ENCODE measurements at places on chromosomes 3 and 15.

DNA sequence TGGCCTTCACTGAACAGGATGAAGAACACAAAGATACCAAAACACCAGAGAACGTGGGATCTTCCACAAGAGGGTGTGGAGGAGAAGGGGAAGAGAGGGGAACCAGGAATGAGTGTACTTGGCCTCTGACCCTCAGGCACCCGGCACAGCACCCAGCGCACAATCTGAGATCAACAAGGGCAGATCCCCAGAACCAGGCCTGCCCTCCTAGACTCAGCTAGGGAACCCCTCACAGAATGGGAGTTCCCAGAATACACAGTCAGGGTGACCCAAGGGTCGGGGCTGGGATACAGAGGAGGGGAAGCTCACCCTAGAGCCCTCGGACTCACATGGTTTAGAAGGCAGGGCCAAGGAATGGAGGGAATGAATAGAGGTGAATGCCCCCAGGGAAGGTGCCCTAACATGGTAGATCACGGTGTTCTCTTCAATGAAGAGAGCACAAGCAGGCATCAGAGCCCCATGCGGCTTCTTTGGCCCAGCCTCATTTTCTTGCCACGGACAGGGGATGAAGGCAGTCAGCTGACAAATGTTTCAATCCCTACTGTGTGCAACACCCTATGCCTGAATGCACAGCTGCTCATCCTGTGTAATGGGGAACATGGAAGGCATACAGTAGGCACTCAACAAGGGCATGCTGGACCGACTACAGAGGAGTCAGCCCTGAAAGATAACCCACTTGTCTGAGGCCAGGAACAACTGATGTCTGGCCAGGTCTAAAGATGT, 13.1 kb downstream of the BMF start:
- no peak for DNase-seq

DNA sequence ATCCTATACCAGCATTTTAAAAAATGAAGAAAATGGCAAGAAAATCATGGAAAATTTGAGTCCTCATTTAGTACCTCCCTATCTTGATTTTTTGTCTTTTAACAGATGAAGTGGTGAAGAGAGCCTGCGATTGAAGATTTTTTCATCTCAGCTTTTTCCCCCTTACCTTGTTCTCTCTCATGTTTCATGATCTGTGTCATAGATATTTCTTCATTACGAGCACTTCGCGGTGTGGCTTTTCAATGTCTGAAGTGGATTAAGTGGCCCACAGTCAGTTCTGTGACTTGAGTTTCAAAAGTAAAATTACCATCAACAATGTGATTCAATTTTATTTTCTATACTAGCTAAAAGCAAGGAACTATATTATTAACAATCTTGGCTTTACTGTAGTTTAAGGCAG, 147.2 kb downstream of the FNDC3B start:
- DNase-seq: no peak

- no peak for DNase-seq
Observed at GRCh38 chr15:82535566-82536408, 4.5 kb downstream of the RPS17 start.

GRCh38 chr3:42053476-42053875, 37.7 kb upstream of the TRAK1 start:
- no peak for DNase-seq

- DNase-seq: no peak
Observed at GRCh38 chr3:128215800-128216495, 62.7 kb downstream of the EEFSEC start.

DNA sequence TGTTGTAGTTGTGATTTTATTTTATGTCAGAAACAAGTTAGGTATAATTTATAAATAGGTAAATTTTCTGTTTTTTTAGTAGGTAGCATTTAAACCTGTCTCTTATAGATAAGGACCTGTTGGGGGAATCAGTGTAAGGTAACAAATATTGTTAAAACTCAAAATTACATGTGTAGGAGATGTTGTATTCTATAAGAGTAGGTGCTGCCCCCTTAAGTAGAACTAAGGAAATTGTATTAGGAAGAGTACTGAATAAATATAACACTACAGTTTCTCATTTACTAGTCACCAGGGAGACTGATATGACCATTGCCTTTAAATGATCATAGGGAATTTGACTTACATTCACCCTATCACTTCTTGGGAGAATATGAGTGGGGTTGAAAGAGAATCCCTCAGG, 31.2 kb downstream of the SLC25A36 start:
- no peak for DNase-seq

- no peak for DNase-seq
Observed at GRCh38 chr3:134441321-134441720, 44.5 kb downstream of the ANAPC13 start.

- no peak for DNase-seq
Observed at GRCh38 chr3:20490996-20491395, 305.0 kb upstream of the SGO1 start.

GRCh38 chr3:89414270-89414669, 306.8 kb downstream of the EPHA3 start:
- no peak for DNase-seq

DNA sequence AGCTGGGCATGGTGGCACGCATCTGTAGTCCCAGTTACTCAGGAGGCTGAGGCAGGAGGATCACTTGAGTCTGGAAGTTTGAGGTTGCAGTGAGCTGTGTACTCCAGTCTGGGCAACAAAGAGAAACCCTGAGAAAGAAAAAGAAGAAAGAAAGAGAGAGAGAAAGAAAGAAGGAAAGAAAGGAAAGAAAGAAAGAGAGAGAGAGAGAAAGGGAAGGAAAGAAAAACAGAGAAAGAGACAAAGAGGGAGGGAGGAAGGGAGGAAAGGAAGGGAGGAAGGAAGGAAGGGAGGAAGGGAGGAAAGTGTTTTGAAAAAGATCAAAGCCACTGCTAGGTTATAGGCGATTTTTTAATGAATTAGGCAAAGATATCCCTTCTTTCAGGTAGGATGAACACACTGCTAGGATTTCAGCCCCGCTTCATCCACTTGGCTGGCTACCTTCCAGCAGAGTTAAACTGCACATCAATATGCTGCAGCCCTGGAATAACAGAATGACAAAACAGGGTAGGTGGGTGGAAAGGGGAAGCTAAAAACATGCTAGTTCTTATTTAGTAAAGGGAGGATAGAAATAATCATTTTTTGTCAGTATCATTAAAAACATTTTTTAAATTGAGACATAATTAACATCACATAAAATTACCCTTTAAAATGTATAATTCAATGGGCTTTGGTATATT, 12.8 kb upstream of the PPARG start:
- DNase-seq: no peak

GRCh38 chr15:91018158-91018557, 4.2 kb downstream of the VPS33B start:
- DNase-seq: no peak

DNA sequence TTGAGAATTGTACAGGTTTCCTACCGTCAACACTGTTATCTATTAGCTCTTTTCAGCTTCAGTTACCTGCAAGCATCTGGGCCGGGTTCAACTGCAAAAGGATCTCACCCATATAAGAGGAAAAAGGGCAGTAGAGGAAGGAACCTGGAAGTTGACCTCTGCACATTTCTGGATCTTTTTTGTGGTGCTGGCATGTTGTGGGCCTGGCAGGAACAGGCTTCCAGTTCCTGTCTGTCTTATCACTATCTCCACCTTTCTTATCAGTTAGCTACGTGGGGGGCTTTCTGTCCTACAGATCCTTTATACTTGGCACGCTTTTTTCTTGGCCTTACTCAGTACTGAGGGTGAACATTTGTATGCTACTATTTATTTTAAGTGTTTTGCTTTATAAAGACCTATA, 42.2 kb upstream of the TJP1 start:
- DNase-seq: no peak

DNA sequence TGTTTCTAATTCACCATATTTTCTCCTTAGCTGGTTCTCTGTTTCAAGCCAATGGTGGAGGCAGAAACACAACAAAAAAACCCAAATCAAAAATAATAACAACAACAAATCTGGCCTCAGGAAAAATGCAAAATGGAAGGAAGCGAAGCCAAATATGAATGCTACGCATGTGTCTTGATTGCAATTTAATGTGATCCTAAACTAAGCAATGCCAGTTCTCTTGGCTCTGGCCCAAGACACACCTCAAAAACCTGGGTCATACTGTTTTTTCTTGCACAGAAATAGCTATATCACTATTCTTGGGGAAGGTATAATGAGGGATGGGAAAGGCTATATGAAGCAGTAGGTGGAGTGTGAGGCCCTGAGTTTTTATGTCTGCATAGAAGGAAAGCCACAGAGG, 724.7 kb downstream of the AGBL1 start:
- DNase-seq: no peak
